HFFc6 (cell line): ENCODE measurements at places on chromosomes 5 and 9.

GRCh38 chr5:8870959-8871355 is 674.9 kb downstream of the SEMA5A start:
- no peak overlapping the region for H3K4me3 ChIP-seq
- no peaks in the 10 kb centered on the region for H3K36me3 ChIP-seq
- H3K27me3 ChIP-seq = peaks cover 2% of the 10 kb centered on the region; the same call in 1 of the 2 replicates
- no peak overlapping the region for H3K27ac ChIP-seq

DNA sequence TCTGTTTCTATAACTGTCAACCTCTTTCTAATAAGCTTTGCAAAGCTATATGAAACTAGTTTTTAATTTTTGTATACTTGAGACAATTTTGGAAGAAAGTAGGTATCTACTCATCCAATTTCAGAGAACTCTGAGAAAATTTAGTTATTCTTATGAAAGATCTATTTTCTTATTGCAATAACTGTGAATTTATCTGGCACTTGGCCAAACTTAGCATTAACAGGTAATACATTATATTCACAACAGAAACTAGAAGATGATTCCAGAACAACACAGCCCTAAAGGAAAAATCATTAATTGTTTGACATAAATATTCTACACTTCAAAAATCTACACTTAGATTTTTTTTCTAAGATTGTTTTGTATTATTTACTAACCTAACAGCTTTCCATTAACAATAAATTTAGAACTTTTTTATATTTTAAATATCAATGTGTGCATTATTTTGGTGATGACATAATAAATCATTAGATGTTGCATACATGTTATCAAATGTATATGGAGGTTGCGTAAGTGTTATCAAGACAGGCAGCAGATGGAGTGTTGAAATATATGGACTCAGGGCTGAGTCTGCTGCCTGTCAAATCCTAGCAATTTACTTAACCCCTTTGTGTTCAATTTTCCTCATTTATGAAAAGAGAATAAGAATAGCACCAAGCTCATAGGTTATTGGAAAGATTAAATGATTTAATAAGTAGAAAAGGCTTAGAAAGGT is 141.8 kb downstream of the MUSK start:
- H3K36me3 ChIP-seq = peaks cover 16% of the 10 kb centered on the region; the same call in 1 of the 2 replicates
- H3K27me3 ChIP-seq = no peaks in the 10 kb centered on the region; the same call in 1 of the 2 replicates
- H3K4me3 ChIP-seq = no peak overlapping the region
- no peak for DNase-seq
- peaks cover 60% of the 10 kb centered on the region for H3K4me1 ChIP-seq
- H3K27ac ChIP-seq = no peak overlapping the region

DNA sequence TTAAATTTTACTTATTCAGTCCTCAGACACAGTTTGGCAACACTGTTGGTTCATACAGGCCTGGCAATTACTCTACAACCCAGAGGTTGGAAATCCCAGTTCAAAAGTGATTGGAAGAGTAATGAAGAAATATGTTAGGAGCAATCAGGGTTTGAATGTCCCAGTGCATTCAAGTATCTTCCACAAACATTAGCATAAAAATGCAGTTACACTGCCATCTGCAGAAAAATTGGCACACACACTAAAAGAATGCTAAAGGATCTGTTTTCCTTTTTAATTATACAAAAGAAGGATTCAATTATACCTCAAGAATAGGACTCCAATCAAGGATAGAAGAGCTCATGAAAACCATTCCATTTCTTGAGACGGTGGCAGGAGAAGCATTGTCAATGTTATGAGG is 130.2 kb downstream of the DNAH5 start:
- DNase-seq = no peak
- no peak overlapping the region for H3K4me3 ChIP-seq
- H3K27me3 ChIP-seq = peaks cover 4% of the 10 kb centered on the region
- H3K27ac ChIP-seq = no peak overlapping the region
- no peaks in the 10 kb centered on the region for H3K4me1 ChIP-seq

DNA sequence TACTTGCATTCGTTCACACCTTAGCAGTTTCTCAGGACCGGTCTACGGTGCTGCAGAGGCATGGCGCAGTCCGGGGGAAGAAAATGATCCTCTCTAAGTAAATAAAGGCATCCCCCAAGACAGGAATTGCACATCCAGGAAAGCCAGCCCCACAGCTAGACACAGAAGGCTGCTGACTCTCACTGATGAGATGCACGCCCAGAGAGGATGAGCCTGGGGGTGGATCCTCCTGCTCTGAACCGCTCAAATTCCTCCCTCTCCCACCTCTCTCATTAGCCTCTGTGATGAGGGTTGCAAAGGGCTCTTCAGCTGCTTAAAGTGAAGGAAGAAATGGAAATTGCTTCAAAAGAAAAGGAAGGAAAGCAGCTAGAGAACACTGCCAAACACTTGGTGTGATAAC is 132.4 kb downstream of the TTLL11 start:
- peaks cover 3% of the 10 kb centered on the region for H3K27me3 ChIP-seq
- no peak overlapping the region for H3K27ac ChIP-seq
- H3K4me3 ChIP-seq = peak overlapping the region; percentile 10; the same call in 1 of the 2 replicates
- H3K36me3 ChIP-seq = peaks cover 24% of the 10 kb centered on the region

DNA sequence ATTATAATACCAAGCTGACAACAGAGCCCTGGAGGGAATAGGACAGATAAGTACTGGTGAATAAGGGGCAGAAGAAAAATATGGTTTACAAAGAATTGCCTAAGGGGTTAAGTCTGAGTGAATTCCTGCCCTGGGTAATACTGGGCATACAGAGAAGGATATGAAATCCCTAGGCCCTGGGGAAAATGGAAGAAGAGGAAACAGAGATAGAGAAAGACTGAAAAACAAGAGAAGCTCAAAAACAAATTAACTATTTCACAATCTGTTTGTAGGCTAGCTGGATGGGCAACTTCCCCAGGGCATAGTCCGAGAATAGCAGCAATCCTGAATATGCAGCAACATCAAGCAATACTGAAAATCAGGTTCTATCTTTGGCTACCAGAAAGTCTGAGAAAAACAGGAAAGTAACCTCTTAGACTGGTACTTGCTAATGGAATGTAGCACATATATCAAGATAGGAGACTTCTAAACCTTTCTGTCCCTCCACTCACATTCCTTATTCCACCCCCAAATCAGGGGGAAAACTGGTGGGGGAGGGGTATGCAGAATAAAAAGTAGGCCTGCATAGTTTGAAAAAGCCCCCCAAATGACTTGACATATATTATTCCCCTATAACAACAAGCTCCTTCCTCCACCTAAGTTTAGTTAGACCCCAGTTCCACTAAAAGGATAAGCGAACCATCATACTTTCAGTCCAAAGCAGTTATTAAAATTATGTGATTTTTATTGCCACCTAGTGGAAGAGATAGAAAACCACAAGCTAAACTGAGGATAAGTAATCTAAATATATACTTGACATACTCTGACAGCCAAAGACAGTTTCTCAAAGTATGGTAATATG is 20.6 kb downstream of the SLC38A9 start:
- H3K36me3 ChIP-seq = no peaks in the 10 kb centered on the region
- H3K27me3 ChIP-seq = no peaks in the 10 kb centered on the region; the same call in 1 of the 2 replicates
- H3K27ac ChIP-seq = no peak overlapping the region
- H3K4me1 ChIP-seq = no peaks in the 10 kb centered on the region

GRCh38 chr9:83572524-83572923 is 34.3 kb upstream of the FRMD3 start:
- no peak overlapping the region for H3K4me3 ChIP-seq
- H3K27ac ChIP-seq = no peak overlapping the region
- H3K4me1 ChIP-seq = no peaks in the 10 kb centered on the region
- DNase-seq = no peak
- H3K36me3 ChIP-seq = peaks cover 3% of the 10 kb centered on the region; the same call in 1 of the 2 replicates
- no peaks in the 10 kb centered on the region for H3K27me3 ChIP-seq

GRCh38 chr9:101254733-101255433 is 129.9 kb downstream of the BAAT start:
- no peak for DNase-seq
- H3K27me3 ChIP-seq = no peaks in the 10 kb centered on the region; the same call in 1 of the 2 replicates
- H3K27ac ChIP-seq = no peak overlapping the region
- H3K4me1 ChIP-seq = no peaks in the 10 kb centered on the region
- H3K4me3 ChIP-seq = no peak overlapping the region

GRCh38 chr5:139226131-139226530 is 28.0 kb upstream of the SIL1 start:
- no peaks in the 10 kb centered on the region; the same call in 1 of the 2 replicates for H3K4me1 ChIP-seq
- H3K4me3 ChIP-seq = no peak overlapping the region
- peaks cover 7% of the 10 kb centered on the region for H3K27me3 ChIP-seq
- H3K36me3 ChIP-seq = no peaks in the 10 kb centered on the region

- DNase-seq = no peak
- peaks cover 25% of the 10 kb centered on the region for H3K36me3 ChIP-seq
- peaks cover 2% of the 10 kb centered on the region; the same call in 1 of the 2 replicates for H3K27me3 ChIP-seq
- no peak overlapping the region for H3K27ac ChIP-seq
- H3K4me1 ChIP-seq = peaks cover 26% of the 10 kb centered on the region
Measured at GRCh38 chr5:65668696-65669095, 43.9 kb downstream of the SHLD3 start.

GRCh38 chr5:160442824-160443431 is 21.3 kb downstream of the PTTG1 start:
- no peak overlapping the region for H3K4me3 ChIP-seq
- H3K27ac ChIP-seq = no peak overlapping the region
- H3K4me1 ChIP-seq = peaks cover 22% of the 10 kb centered on the region
- DNase-seq = no peak

DNA sequence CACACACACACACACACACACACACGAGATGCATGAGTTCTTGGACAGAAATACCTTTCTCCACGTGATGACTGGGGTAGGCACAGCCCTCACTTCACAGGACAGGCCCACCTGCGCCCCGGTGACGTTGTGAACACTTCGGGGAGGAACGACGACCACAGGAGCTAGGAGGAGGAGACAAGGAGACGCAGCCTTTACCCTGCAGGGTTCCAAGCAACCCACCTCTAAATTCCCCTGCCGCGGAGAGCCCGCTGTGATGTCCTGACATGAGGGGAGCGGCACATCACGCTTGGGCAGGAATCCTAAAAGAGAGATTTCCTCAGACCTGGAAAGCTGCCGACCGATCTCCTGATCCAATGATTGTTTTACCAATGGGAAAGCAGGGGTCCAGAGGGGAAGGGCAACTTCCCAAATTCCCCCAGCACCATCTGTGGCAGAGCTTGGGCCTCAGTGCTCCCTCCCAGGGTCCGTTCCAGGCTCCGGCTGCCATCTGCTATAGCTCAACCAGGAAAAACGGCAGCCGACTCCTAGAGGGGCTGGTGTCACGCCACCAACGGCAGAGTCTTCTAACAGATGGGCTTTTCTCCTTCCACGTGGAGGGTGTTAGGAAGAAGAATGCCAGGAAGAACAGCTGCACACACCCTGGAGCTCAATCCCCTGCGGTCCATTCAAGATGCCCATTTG is 10.1 kb downstream of the IGFBPL1 start:
- no peak overlapping the region for H3K4me3 ChIP-seq
- H3K27me3 ChIP-seq = peaks cover 55% of the 10 kb centered on the region
- no peak overlapping the region for H3K27ac ChIP-seq
- no peaks in the 10 kb centered on the region for H3K4me1 ChIP-seq

- no peak for DNase-seq
- peaks cover 22% of the 10 kb centered on the region for H3K4me1 ChIP-seq
- H3K27me3 ChIP-seq = peaks cover 5% of the 10 kb centered on the region
- no peak overlapping the region for H3K27ac ChIP-seq
- no peaks in the 10 kb centered on the region for H3K36me3 ChIP-seq
- no peak overlapping the region for H3K4me3 ChIP-seq
Measured at GRCh38 chr5:139642213-139642612, 5.9 kb upstream of the CXXC5 start.

- no peak overlapping the region for H3K27ac ChIP-seq
- peaks cover 2% of the 10 kb centered on the region; the same call in 1 of the 2 replicates for H3K27me3 ChIP-seq
- no peak overlapping the region for H3K4me3 ChIP-seq
- no peaks in the 10 kb centered on the region for H3K4me1 ChIP-seq
- no peak for DNase-seq
Measured at GRCh38 chr5:110289512-110289810, 437.0 kb downstream of the TMEM232 start.

- H3K36me3 ChIP-seq = peaks cover 8% of the 10 kb centered on the region; the same call in 1 of the 2 replicates
- no peak overlapping the region for H3K4me3 ChIP-seq
- H3K4me1 ChIP-seq = no peaks in the 10 kb centered on the region
- H3K27me3 ChIP-seq = peaks cover 27% of the 10 kb centered on the region
- no peak overlapping the region for H3K27ac ChIP-seq
- no peak for DNase-seq
Measured at GRCh38 chr5:173217626-173218397, 17.2 kb downstream of the NKX2-5 start.

GRCh38 chr5:127508644-127509373 is 8.6 kb upstream of the PRRC1 start:
- no peaks in the 10 kb centered on the region for H3K4me1 ChIP-seq
- no peak overlapping the region for H3K27ac ChIP-seq
- DNase-seq = no peak
- H3K27me3 ChIP-seq = peaks cover 21% of the 10 kb centered on the region

DNA sequence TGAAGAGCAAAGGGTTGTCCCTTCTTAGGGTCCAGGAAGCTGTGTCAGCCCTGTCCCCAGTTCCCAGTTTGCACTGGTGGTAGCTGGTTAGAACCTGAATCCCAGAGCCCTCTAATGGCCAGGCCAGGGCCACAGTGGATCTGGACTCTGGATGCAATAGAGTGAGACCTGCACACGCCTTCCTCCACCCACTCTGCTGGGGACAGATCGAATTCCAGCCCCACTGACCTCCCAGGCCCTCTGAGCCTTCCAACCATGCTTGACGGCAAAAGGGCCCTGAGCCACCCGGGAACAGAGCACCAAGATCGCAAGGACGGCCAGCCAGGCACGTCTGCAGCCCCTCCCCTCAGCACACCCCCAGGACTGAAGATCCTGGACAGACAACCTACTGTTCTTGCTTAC is 23.7 kb downstream of the NAIF1 start:
- no peaks in the 10 kb centered on the region for H3K36me3 ChIP-seq
- no peak for DNase-seq
- no peaks in the 10 kb centered on the region for H3K4me1 ChIP-seq
- peaks cover 8% of the 10 kb centered on the region for H3K27me3 ChIP-seq
- H3K27ac ChIP-seq = no peak overlapping the region

GRCh38 chr5:1246711-1247431 is 21.7 kb downstream of the SLC6A18 start:
- no peak overlapping the region for H3K4me3 ChIP-seq
- H3K36me3 ChIP-seq = no peaks in the 10 kb centered on the region
- H3K27me3 ChIP-seq = peaks cover 9% of the 10 kb centered on the region
- H3K4me1 ChIP-seq = no peaks in the 10 kb centered on the region

GRCh38 chr5:6176102-6176693 is 202.1 kb downstream of the MED10 start:
- peaks cover 3% of the 10 kb centered on the region; the same call in 1 of the 2 replicates for H3K27me3 ChIP-seq
- no peaks in the 10 kb centered on the region for H3K36me3 ChIP-seq
- DNase-seq = no peak
- H3K4me3 ChIP-seq = no peak overlapping the region

DNA sequence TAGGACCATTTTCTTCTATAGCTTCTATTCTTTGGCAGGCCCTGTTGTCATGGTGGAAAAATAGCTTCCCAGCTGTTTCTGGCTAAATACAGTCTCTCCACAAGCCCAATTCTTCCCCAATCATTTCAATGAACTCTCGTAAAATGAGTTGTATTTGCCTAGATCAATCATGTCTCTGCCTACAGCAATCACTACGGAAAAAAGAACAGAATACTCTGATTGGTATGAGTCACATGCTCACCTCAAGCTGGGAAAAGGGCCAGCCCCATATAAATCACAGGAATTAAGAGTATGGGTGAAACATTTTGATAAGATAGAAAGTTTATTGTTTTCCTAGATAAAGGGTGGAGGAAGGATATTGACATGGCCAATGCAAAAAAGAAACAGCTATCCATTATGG is 711.4 kb downstream of the EFNA5 start:
- no peak for DNase-seq
- H3K36me3 ChIP-seq = no peaks in the 10 kb centered on the region
- no peaks in the 10 kb centered on the region for H3K27me3 ChIP-seq
- H3K4me1 ChIP-seq = no peaks in the 10 kb centered on the region

GRCh38 chr9:121599872-121600585 is 51.4 kb upstream of the DAB2IP start:
- peak overlapping the region; percentile 62 for H3K4me3 ChIP-seq
- no peak overlapping the region for H3K27ac ChIP-seq
- DNase-seq = no peak
- peaks cover 38% of the 10 kb centered on the region for H3K27me3 ChIP-seq
- peaks cover 33% of the 10 kb centered on the region for H3K4me1 ChIP-seq
